Activated naive CD4-positive, alpha-beta T cell (primary cell): ENCODE measurements at places on chromosomes 6 and 20.
A peak's percentile ranks its signal among the peaks of the same experiment; 100 is the strongest.

DNA sequence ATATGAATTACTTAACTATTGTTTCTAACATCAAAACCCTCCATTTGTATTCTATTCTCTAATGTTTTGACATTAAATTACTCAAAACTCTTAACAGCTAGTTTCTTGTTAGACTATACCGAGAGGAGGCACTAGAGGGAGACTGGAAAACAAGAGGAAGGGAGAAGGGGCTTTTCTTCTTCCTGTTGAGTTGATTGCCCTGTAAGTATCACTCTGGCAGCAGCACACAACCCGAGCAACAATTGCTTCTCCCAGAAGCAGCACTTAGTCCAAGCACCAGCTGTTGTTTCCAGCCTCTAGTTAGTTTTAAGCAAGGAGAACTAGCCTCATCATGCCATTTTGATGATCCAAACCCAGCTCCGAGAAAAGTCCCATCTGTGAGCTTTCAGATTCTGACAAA lies 603.8 kb downstream of the PRKN start:
- no peak for DNase-seq

DNA sequence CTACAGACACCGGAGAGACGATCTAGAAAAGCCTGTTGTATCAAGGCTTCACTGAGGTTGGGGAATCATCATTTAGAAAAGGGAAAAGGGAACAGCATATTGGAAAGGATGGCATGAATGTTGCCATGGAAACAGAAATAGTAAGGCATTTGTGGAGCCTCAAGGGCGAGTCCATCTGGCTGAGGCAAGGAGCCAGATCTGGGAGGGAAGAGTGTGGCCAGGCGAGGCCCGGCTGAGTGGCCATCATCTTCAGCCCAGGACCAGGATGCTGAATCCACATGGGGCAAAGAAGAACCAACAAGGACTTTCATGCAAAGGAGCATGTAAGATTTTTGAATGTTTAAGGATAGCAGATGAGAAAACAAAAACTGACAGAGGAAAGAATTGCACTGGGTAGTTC lies 85.8 kb downstream of the MAP3K5 start:
- no peak for DNase-seq

- no peak for DNase-seq
Observed at GRCh38 chr20:33647603-33648395, 14.3 kb upstream of the C20orf144 start.

GRCh38 chr6:44738601-44739146 lies 351.2 kb downstream of the CDC5L start:
- DNase-seq, result no peak

GRCh38 chr20:33229843-33230242 lies 6.0 kb upstream of the BPIFA1 start:
- DNase-seq, result no peak

DNA sequence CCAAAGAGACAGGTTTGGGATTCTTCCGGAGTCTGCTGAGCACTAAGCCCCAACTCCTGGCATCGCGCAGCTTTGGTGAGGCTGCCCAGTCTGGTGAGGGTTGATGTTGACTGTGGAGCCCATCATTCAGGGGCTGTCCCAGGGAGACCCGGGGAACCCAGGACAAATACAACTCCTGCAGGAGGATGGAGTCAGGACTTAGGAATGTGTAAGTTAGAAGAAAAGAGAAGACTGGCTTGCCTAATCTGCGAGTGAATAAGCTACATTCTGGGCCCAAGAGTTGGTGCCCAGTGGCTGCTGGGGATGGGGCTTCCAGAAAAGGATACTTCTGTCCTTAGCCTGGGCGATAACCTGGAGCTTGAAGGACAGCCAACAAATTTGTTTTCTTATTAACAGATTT lies 47.9 kb downstream of the STK35 start:
- no peak for DNase-seq

GRCh38 chr6:89313006-89313405 lies 2.1 kb downstream of the GABRR2 start:
- DNase-seq, result no peak

DNA sequence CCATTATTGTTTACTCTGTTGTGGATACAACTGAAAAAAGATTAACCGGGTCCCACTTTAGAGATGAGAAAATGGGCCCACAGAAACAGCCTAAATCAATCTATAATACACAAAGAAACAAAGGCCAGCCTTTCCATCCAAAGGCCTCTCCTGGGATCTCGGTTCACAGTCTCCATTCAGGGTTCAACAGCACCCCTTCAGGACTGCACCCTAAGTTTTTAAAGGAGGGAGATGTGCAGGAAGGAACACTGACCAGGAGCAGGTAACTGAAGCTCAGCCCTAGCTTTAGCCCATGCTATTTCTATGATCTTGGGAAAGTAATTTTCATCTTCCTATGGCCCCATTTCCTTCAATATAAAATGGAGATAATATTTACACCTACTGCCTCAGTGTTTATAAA lies 147.7 kb downstream of the BTBD9 start:
- no peak for DNase-seq

DNA sequence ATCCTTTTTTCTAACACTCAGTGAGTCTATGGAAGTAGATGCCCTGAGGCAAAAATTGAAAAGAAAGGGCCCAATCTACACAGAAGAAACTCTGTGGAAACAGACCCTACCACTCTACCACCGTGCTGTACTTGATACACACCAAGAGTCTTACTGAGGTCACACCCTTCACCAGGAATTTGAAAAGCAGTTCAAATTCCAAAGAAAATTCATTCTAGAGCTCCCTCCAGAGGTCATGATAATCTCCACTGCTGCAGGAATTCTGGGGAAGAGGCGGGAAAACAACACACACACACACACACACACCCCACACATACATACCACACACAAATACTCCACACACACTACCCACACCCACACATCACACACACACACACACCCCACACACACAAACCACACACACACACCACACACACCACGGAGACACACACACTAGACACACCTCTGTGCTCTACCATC lies 336.8 kb downstream of the HDGFL1 start:
- no peak for DNase-seq

- DNase-seq, result no peak
Observed at GRCh38 chr20:258963-259362, 1.4 kb downstream of the DEFB132 start.

DNA sequence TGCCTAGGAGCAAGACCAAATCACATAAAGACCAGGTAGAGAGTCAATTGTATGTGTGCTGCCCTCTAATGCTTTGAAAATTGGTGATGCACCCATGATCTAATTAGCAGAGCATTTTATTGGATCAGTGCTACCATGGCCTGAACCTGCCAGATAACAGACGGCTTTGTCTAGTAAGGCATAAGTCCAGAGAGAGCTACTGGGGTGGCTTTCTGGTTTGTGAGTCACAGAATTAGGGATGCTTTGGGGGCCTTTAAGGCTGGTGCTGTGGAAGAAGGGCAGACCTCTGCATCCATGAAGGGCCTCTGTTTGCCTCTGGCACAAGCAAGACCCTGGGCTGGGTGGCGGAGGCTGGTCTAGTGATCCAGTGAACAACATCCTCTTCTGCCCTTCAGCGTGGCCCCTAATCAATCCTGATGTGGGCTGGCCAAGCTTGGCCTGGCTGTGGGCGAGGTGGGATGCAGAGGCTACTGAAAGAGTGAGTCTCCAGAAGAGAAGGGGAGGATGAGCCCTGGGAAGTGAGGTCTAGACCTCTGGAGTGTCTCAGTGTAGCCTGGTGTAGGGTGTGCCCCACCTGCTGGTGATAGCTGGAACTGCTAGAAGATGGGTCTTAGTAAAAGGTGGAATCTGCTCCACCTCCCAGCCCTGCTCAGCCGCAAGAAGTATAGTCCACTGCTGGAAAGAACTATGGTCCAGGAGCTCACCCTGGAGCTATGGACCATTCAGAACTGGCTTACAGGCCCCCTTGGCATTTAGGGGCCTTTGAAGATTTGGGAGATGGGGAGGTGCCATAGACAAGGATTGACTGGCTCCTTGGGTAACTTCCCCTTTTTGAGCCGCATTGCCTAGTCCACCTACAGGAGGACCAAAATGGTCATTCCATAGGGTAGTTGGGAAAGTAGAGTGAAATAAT lies 36.7 kb upstream of the AAR2 start:
- peak; percentile 66 for DNase-seq

GRCh38 chr20:3238616-3239025 lies 369 bp downstream of the SLC4A11 start:
- peak; percentile 29 for DNase-seq
